ENCODE measurements at places on chromosomes 1 and 21.
A peak's percentile ranks its signal among the peaks of the same experiment; 100 is the strongest.

DNA sequence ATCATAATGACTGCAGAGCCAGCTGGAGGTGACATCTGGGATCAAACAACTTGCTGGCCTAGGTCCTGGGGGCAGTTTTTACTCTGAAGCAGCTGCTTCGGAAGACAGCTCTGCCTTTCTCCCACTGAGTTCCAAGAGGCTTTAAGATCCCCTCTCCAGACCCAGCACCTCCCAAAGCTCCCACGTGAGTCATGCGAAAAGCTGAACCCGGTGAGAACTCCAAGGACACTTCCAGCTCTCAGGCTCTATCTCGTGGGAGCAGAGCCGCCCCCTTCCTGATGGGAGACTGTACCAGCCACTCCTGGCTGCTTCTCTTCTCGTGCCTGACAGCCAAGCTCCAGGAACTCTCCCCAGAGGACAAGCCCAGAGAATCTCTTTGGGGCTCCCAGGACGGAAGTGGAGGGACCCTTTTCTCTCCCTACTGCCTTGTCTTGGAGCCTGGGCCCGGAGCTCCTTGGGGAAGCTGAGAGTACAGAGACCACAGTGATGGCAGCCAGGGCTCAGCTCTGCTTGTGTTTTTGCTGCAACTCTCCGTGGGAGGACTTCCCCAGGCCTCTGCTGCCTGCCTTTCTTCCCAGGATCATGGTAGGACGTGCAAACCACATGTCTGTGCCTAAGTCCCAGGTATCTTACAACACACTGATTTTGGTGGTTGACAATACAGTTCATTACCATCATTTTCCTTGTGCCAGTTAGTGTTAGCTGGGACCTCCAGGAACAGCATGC lies 40.6 kb downstream of the STUM start:
- DNase-seq: no peak

DNA sequence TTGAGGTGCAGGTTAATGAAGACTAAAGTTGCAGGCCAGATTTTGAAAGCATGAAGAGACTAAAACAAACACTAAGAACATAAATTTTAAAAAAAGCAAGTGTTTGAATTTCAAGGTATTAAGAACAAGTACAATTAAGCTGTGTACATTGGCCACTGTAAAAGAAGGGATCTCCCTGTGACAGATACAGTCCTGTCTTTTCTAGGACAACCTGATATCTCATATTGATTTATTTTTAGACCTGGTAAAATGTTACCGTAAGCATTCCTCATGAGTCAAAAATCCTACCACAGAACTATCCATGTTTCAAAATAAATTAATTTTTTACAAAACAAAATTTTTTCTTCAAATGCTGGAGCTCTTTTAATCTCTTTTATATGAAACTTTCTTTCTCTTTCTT lies 39.4 kb downstream of the SLC22A15 start:
- no peak for DNase-seq

DNA sequence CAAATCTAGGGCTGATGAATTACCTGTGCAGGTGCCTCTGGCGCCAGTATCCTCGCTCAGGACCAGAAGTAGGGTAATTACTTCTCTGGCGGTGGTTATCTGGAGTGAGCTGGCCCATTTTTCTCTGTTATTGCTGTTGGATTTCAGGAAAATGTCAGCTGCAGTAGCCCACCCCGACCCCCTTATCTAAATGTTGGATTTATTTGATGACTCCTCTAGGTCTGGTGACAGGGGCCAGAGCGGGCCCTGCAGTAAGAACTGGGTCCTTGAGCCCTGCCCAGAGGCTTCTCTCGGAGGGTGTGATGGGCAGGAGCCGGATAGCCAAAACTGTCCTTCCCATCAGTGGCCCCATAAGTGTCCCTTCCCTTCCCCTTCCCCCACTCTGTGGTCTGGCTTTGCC lies 384.3 kb downstream of the PTPRU start:
- no peak for DNase-seq

DNA sequence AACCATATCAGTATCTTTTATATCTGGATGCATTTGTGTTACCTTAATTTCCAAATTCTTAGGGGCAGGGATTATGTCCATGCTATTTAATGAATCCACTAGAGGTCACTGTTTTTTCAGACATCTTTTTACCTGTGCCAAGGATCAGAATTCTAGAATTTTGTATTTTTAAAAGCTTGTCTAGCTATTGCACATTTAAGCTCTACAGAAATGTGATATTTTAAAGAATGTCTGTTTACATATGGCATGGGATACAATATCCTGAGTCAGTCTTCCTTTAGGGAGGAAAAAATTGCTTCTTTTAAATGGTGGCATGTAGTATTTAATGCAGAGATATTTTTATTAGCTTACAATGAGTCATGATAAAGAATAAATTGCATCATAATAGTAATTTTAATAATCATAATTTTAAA lies 11.3 kb downstream of the RPAP2 start:
- DNase-seq: no peak

- no peak for DNase-seq
Observed at GRCh38 chr1:94795434-94795833, 24.7 kb upstream of the SLC44A3 start.

GRCh38 chr21:35063428-35064172 lies 14.5 kb upstream of the RUNX1 start:
- DNase-seq: no peak

DNA sequence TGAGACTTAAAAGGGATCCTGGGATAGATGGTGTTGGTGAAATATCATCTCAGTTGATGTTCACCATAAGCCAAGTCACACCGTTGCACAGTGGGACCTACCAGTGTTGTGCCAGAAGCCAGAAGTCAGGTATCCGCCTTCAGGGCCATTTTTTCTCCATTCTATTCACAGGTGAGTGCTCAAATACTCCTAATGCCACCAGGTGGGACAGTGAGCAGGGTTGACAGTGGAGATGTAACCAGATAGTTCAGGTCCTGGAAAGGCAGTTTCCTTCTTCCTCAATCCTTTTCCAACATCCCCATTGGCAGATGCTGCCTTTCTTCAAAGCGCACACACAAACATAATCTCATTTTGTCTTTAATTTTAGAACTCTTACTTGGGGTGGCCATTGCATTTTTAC lies 11.6 kb downstream of the CD160 start:
- DNase-seq: no peak

GRCh38 chr1:179036844-179037465 lies 11.3 kb downstream of the FAM20B start:
- DNase-seq: no peak

DNA sequence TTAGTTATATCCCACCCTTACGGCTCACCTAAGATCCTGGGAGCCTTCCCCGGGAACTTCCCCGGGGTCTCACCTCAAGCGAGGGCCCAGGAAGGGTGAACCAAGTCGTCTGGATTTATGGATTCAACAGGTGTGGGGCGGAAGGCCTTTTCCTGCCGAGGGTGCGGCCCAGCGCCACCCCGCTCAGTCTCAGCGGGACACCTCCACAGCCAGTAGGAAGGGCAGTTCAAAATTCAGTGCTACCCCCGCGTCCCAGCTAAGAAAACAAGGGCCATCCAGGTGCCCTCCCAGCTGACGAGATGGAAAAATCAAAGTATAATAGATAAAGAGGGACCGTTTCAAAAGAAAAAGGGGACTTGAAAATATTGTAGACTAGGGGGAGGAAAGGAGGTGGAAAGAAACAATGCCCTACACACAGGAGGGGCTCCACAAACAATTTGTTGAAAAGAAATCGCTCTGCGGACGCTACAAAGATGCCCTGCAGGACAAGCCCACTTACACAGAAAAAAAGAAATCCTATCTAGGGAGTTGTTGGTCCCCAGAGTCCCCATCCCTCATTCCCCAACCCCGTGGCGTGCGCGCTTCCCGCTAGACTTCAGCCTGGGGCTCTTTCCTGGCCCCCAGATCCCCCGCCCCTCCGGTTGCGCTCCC lies 1.3 kb downstream of the SLC2A1 start:
- DNase-seq: no peak

GRCh38 chr1:244370060-244370637 lies 81.6 kb downstream of the ADSS2 start:
- no peak for DNase-seq

DNA sequence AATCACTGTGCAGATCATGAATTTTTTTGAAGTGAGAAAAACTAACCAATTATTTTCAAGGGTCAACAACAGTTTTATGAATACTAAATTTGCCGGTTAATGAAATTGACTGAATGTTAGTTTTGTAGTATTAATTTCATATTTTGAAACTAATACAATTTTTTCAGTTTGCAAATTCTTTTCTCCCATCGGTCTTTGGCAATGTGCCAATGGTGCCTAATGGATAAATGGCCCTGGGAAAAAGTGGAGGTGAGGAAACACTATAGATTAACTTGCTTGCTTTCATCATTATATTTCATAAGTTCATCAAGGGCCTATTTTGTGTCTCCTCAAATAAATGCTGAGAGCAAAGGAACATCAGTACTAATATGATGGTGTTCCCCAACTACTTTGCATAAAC lies 4.1 kb downstream of the C1orf141 start:
- DNase-seq: no peak

DNA sequence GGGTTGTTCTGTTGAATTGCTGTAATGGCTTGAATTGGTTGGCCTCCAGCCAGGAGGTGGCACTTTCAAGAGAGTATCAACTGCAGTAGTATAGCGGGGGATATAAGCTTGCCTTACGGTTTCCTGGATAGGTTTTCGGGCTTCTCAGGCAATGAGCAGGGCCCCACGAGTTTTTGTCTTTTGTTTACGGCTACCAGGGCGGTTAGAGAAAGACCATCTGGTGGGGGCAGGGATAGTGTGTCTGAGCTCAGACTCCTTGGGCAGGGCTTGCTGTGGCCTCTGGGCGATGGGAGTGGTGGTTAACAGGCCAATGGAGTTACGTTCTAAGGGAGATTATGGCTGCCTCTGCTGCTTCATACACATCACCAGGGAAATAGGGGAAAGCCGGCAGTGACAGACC lies 62.8 kb downstream of the DTL start:
- no peak for DNase-seq

GRCh38 chr1:151309811-151310323 lies 17.3 kb downstream of the PI4KB start:
- DNase-seq: no peak

DNA sequence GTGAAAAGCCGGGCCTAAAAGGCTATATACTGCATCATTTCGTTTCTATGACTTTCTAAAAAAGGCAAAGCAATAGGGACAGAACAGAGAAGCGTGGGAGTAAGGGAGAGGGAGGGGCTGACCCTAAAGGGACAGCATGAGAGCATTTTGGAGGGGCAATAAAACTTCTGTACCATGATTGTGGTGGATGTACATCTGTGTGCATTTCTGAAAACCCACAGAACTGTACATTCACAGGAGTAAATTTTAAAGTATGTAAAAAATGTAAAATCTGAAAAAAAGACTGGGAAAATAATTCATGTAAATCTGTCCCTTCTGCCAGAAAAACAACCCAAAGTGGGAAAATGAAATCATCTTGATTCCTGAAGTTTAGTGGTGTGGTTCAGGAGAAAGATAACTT lies 235.4 kb downstream of the CENPF start:
- DNase-seq: no peak

GRCh38 chr1:159870704-159871103 lies 8.2 kb upstream of the VSIG8 start:
- no peak for DNase-seq

GRCh38 chr1:61581251-61581650 lies 143.7 kb downstream of the TM2D1 start:
- DNase-seq: no peak

- DNase-seq: peak; percentile 17
Observed at GRCh38 chr1:233328142-233328921, 808 bp downstream of the MAP3K21 start.

- no peak for DNase-seq
Observed at GRCh38 chr1:48917901-48918603, 141.4 kb upstream of the BEND5 start.

DNA sequence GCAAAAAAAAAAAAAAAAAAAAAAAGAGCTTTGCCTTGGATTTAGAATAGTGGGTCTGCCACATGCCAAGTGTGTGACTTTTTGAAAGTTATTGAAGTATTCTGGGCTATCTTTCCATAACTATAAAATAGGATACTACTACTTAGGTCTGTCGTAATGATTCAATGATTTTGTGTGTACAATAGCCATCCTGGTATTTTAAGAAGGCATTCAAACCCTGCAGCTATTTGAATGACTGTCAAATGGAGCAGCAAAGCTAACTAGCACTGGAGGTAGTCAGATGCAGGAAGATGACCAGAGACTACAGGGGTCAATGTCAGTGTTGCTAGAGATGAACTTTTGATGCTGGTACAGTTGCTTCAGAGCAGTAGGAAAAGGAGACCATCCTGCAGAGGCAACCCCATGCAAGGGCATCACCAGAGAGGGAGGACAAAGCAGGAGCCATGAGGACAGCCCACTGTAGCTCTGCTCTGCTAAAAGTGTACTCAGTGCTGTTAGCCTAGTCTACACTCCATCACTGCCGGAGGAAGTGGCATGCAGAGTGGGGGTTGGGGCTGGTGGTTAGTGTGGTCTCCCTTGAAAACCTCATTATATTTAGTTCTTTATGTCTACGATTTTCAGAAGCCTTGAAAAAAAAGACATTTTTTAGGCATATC lies 29.0 kb downstream of the DUSP10 start:
- DNase-seq: peak; percentile 73

- DNase-seq: no peak
Observed at GRCh38 chr1:95209291-95209690, 24.7 kb upstream of the RWDD3 start.

DNA sequence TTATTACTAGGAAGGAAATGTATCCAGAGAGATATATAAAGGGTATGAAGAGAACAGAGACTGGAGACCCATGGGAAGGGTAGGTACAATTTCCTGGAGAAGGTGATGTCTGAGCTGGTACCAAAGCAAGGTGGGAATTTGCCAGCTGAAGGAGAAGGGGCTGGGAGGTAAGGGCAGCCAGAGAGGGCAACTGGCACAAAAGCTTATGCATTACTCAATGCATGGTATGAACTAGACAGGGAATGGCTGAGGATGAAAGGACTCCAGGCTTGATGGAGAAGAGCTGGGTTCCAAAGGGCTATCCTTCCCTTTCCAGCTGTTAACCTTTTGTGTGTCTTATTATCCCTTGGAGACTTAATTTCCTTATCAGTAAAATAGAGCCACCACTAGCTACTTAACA lies 113.6 kb upstream of the GADD45A start:
- DNase-seq: no peak

DNA sequence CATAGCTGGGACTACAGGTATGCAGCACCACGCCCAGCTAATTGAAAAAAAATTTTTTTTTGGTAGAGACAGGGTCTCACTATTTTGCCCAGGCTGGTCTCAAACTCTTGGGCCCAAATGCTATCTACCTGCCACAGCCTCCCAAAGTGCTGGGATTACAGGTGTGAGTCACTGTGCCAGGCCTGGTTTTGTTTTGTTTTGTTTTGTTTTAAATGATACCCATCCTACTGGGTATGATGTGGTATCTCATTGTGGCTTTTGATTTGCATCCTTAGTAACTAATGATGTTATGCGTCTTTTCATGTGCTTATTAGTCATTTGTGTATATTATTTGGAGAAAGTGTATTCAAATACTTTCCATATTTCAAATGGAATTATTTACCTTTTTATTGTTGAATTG lies 142.3 kb downstream of the VPS13D start:
- DNase-seq: no peak

All from stimulated activated CD8-positive, alpha-beta memory T cell treated with anti-CD3 and anti-CD28 coated beads, Interleukin-7, amount 100 ng/mL, for 4 hours (primary cell).